Activated T-helper 2 cell treated with anti-CD3 and anti-CD28 coated beads, Interferon-gamma antibody, Interleukin-2, Interleukin-4, amounts not matched to agents 10 μg/mL and 5 μg/mL and 100 μg/mL, durations not matched to agents 14 hours and 24 hours and 36 hours (primary cell): ENCODE measurements at places on chromosomes 3 and 15.

GRCh38 chr3:185297867-185298266 is 44.0 kb upstream of the EHHADH start:
- DNase-seq: no peak

DNA sequence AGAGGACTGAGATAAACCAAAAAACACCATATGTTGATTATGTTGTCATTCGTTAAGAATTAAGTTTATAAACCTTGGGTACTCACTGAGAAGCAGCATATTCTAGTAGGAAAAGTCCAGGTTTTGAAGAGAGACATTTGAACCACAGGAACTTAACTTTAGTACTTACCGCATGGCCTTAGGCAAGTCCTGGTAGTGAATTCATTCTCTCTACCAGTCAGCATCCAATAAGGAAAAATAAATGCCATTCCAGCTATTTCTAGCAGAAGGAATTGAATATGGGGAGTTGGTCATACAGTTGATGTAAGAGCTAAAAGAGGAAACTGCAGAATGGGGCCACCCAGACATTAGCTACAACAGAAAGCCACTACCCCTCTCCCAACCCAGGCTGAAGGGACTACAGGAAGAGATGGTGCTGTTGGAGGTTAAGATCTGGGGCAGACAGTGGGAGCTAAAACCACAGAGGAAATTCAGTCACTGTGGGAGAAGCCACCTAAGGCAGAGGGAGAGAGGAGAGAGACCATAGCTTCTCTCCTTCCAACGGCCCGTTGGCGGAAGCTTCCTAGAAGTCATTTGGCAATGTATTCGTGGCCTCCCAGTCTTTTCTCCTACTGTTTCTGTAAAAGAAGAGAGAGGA is 133.8 kb upstream of the RARB start:
- DNase-seq: no peak

GRCh38 chr15:65954289-65954741 is 85.0 kb downstream of the RAB11A start:
- DNase-seq: no peak

DNA sequence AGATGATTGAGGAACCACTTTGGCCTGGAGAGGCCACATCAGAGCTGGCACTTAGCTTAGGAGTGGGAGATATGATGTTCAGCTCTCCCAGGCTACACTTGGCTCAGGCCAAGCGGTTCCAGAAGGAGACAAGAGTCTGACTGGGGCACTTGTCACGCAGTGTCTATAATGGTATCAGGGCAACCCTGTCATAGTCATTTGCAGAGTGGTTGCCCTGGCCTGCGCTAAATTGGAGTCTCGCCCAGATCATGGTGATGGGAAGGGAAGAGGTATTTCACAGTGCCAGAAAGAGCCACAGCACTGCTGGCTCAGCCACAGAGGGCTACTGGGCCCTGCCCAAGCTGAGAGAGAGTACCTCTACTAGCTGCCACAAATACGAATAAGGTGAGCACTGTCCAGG is 186.9 kb upstream of the CRBN start:
- no peak for DNase-seq
